GF-D8 (cell line): ENCODE measurements at places on chromosomes 16 and 17.

GRCh38 chr17:80857756-80858171 is 133.9 kb upstream of the CHMP6 start:
- no peak for DNase-seq

DNA sequence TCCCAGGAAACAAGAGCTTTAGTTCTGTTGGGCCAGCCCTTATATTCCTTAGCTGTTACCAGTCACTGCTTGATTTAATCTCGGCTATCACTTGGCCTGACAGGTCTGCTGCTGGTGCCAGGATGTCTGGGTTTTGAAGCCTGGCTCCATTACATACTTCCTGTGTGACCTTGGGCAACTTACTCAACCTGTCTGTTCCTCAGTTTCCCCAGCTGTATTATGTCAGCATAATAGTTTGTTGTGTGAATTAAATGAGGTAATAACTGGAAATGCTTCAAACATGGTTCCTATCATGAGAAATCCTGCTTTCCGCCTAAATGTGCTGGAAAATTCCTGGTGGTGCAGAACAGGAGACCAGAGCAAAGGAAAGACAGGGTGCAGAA is 50.6 kb upstream of the STH start:
- DNase-seq: no peak

GRCh38 chr16:83215406-83216001 is 588.7 kb downstream of the CDH13 start:
- no peak for DNase-seq

- DNase-seq: no peak
Observed at GRCh38 chr17:76419576-76420260, 33.2 kb downstream of the UBE2O start.

- DNase-seq: no peak
Observed at GRCh38 chr16:10756574-10756973, 12.9 kb downstream of the NUBP1 start.

GRCh38 chr17:79624718-79625478 is 14.0 kb upstream of the RBFOX3 start:
- DNase-seq: no peak

GRCh38 chr16:29824589-29825144 is 4.4 kb downstream of the MVP start:
- no peak for DNase-seq

GRCh38 chr17:74987909-74988711 is 678 bp downstream of the CDR2L start:
- no peak for DNase-seq

DNA sequence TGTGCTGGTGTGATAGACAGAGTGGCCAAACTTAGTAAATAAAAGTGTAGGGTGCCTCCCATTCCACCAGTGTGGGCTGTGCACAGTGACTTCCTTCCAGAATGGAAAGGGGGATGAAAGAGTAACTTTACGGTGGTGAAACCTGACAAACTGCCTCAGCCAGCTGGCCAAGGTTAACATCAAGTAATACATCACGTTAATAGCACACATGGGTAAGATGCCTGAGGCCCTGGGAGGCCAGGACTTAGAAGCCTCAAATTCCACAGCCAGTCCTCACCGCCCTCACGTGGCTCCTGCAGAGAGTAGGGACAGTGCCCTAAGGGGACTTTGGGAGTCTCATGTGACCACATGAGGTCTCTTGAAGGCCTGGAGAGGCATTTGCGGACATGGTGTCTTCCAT is 14.1 kb downstream of the RMI2 start:
- DNase-seq: no peak

- DNase-seq: no peak
Observed at GRCh38 chr17:6306820-6307219, 128.1 kb downstream of the AIPL1 start.

DNA sequence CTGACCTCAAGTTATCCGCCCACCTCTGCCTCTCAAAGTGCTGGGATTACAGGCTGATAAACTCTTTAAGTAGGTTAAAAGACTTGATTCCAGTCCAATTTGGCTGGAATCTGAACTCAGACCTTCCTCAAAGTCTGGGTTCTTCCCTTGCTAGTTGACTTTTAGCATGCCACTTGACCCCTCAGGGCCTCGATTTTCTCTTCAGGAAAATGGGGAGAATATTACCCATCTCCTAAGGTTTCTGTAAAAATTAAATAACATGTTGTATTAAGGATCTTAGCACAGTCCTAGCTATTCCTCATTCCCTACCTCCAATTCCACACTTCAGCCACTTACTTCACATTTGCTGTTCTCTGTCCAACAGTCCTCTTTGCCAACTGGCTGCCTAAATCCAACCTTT is 1.9 kb downstream of the GTF3C1 start:
- no peak for DNase-seq

GRCh38 chr17:30279156-30279555 is 12.6 kb downstream of the BLMH start:
- DNase-seq: no peak

GRCh38 chr17:49512296-49513043 is 17.4 kb downstream of the NGFR start:
- no peak for DNase-seq

DNA sequence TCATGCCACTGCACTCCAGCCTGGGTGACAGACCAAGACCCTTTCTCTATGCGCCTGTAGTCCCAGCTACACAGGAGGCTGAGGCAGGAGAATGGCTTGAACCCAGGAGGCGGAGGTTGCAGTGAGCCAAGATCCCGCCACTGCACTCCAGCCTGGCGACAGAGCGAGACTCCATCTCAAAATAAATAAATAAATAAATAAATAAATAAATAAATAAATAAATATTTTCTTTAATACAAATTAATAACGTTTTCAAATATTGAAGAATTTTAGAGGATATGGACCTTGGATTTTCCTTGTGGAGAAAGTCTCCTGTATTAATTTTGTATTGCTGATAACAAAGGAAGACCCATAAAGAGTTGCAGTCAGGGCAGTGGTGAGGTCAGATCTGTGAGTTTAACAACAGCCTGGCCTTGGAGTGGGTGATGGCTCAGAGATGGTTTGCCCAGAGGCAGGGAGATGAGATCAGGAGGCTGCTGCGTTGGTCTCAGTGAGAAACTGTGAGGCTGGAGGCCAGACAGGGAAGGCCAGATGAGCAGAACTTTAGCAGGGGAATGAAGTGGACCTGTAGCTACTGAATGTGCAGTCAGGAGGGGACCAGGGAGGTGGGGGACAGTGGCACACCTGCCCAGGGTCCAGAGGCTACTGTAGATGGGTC is 4.4 kb upstream of the ASGR1 start:
- DNase-seq: no peak

- no peak for DNase-seq
Observed at GRCh38 chr17:2380226-2380922, 20.5 kb downstream of the MNT start.

DNA sequence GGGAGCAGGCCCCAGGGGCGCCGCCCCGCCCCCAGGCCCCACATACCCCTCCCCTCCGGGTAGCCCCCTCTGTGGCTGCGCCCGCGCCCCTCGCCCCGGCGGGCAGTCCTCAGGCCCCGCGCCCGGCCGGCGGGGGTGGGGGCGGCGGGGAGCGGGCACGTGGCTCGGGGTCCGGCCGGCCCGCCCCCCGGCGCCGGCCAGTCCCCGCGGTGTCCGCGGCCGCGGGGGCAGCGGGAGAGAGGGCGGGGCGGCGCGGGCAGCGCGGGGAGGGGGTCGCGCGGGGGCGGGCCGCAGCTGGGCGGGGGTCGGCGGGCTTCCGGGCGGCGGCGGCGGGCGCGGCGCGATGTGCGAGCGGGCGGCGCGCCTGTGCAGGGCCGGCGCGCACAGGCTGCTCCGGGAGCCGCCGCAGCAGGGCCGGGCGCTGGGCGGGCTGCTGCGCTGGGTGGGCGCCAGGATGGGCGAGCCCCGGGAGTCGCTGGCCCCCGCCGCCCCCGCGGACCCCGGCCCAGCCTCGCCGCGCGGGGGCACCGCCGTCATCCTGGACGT is 335 bp downstream of the NECAB2 start:
- no peak for DNase-seq

GRCh38 chr17:82800885-82801284 is 38.9 kb downstream of the ZNF750 start:
- no peak for DNase-seq

DNA sequence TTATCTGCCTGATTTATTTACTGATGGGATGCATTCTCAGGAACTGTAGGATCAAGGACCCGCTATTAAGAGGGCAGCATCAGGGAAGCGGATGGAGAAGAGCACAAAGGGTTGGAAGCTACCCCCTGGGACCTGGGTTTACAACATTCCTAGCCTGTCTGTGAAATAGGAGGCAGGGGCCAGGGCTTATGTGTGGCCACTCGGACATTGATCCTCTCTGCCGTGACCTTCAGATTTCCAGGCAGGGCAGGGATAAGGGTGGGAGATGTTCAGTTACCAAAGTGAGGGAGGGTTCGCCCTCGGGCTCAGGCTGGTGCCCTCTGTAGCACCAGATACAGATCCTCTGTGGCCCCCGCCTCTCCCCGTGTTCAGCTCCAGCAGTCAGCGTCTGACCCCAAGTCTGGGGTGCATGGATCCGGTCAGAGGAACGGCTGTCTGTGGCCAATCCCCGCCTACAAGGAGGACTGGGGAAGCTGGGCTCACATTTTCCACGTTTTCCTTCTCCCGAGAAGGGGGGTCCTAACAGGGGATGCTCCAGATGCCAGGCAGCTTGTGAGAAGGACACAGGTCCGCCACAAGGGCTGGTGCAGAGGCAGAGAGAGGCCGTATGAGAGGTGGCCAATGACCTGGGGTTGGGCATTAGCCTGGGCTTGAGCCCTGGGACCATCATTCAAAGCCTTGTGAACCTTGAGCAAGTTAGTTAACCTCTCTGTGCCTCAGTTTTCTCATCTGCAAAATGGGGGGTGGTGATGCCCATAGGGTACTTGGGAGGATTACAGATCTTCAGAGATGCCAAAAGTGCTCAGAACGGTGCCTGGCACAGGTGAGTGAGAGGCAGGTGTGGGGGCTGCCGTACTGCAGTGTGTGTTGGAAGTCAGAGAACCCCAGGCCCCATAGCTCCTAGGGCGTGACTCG is 48.3 kb downstream of the ATP2C2 start:
- no peak for DNase-seq

GRCh38 chr16:68425498-68426346 is 22.6 kb downstream of the SMPD3 start:
- DNase-seq: no peak

DNA sequence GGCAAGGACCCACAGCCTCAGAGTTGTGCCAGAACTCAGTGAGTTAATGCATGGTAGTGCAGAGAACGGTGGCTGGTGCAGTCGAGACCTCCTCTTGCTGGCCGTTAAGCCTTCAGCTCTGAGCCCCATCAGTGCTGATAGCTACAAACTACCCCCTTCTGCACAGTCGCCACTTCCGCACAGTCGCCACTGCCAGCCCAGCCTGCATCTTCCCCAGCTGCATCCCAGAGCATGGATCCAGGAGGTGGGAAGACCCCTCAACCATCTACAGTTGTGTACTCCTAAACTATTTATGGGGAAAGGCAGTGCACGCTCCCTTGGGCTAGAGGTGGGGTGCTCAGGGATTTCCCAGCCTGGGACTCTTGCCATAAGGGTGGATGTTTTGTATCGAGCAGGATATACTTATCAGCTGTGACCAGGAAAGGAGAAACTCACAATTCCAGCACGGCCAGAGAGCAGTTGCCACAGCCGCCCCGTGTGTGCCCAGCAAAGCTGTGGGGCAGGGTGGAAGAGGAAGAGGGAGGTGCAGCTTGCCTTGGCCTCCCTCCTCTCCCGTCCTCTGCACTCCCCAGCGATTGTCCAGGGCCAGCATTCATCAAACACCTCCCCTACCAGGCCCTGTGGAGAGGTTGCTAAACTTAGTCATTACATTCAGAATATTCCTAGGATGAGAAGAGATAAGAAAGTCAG is 49.5 kb upstream of the CMIP start:
- no peak for DNase-seq

GRCh38 chr16:22117609-22118008 is 25.3 kb downstream of the VWA3A start:
- no peak for DNase-seq

- no peak for DNase-seq
Observed at GRCh38 chr16:28324235-28324886, 32.0 kb downstream of the SBK1 start.

- DNase-seq: no peak
Observed at GRCh38 chr17:35949401-35949800, 5.9 kb upstream of the LYZL6 start.

DNA sequence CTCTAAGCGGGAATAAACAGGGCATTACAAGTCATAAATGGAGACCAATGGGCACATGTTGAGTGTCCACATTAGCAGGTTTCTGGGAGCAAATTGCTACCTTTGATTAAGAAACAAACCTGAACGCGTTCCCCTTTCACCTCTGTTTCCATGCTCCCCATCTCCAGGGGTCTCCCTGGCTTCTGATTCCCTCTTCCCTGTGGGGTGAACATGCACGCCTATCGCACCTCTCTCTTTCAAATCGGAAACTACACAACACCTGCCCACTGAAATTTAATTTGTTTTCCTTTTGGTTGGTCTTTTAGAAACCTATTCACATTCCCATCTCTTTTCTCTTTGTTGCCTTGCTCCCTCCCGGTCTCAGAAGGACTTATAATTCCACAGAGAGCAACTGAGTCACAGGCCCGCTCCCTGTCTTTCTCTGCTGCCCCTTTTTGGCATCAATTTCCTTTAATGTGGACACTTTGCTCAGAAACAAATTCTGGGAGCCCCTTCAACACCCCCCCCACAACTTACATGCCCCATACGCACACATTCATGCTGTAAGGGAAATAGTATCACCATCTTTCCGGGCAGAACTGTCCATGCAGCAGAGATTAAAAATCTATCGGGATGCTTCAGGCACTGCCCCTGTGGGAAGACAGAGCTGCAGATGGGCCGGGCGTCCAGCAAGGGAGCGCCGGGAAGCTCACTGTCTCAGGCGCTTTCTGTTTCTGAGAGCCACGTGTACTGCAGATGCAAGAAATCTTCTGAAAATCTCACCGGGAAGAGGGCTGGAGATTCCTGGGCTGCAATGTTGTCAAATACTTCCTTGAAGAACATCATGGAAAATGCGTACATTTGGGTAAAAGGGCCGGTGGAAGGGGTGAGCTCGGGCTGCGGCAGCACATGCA is 7.2 kb upstream of the FOXF1 start:
- no peak for DNase-seq

GRCh38 chr17:48043176-48043575 is 5.0 kb upstream of the NFE2L1 start:
- DNase-seq: no peak

- DNase-seq: no peak
Observed at GRCh38 chr16:67428146-67428731, 2.7 kb upstream of the HSD11B2 start.

GRCh38 chr16:88812513-88813268 is 963 bp upstream of the APRT start:
- peak; percentile 51 for DNase-seq

DNA sequence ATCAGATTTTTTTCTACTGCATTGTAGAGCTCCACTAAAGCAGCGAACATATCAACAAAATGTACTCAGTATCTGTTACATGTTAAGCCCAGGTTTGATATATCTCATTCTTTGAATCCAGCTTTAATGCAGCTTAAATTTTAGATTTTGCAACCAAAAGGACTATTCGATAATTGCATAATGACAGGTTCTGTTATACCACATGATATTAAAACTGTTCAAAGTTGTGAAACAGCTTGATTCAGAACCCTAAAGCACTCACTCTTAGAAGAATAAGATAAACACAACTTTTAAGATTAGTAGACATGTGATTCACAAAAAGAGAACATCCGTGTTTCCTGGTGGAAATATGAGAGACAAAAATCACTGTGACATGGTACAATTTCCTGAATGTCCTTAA is 427.9 kb downstream of the CDH11 start:
- no peak for DNase-seq

GRCh38 chr16:20344611-20345010 is 7.9 kb downstream of the UMOD start:
- no peak for DNase-seq
